ENCODE measurements at places on chromosomes 4 and X.

GRCh38 chrX:23752740-23753415, 9.8 kb upstream of the ACOT9 start:
- no peak for DNase-seq

DNA sequence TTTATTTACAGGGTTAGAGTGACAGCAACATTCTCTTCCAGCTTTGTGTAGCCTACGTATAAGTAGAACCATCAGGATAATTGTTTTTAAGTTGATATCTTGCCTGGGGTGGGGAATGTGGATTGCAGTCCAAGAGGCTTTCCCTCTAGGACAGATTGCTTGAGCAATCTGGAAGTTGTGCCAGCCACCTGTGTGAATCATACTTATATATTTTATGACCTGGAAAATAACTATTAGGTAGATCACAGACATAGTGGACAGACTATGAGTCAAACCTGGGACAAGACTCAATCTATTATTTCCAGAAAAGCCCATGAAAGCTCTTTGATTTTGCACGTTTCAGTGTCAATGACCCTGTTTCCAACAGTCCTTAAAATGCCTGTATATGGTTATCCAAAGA, 98.9 kb downstream of the TLL1 start:
- DNase-seq = no peak

GRCh38 chrX:7261672-7262332, 113.8 kb upstream of the PUDP start:
- DNase-seq = no peak

- DNase-seq = peak; percentile 10
Measured at GRCh38 chr4:80101792-80102116, 28.7 kb upstream of the ANTXR2 start.

GRCh38 chr4:36281384-36282106, at the start of gene DTHD1:
DTHD1 (plus strand) TSS chr4:36281616; CDS start chr4:36281759, 143 bp downstream.
- peak; percentile 76 for DNase-seq

- DNase-seq = no peak
Measured at GRCh38 chr4:8400632-8401325, 39.7 kb downstream of the ACOX3 start.

GRCh38 chrX:65696613-65697012, 29.2 kb downstream of the MSN start:
- no peak for DNase-seq

GRCh38 chr4:109998867-109999584, 86.3 kb downstream of the EGF start:
- DNase-seq = peak; percentile 80

- no peak for DNase-seq
Measured at GRCh38 chr4:3709846-3710441, 56.2 kb upstream of the ADRA2C start.

- no peak for DNase-seq
Measured at GRCh38 chr4:1763550-1764080, 29.5 kb upstream of the FGFR3 start.

GRCh38 chrX:77528034-77528433, 80.8 kb downstream of the FGF16 start:
- DNase-seq = no peak

GRCh38 chrX:121831601-121832000, 784.2 kb downstream of the GLUD2 start:
- no peak for DNase-seq

- DNase-seq = no peak
Measured at GRCh38 chrX:103002576-103002975, 61.4 kb downstream of the BEX1 start.

DNA sequence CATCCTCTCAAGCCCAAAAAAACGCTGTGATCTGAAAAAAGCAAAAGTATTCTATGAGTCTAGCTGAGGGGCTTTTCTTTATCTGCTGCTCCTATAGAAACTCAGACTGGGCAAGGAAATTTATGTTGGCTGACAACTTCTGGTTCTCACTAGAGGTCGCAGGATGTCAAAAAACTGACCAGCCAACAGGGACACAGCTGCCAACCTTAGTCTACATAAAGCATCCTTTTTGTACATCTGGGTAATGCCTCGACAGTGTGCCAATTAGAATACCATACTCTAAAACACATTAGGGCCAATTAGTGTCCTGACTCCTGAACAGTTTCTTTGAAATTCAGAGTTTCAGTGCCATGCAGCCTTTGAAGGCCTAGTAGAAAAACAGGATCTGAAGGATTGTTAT, 8.8 kb upstream of the TLL1 start:
- no peak for DNase-seq

GRCh38 chr4:137263206-137263605, 269.1 kb downstream of the PCDH18 start:
- no peak for DNase-seq

- DNase-seq = no peak
Measured at GRCh38 chrX:41526925-41527324, 79.8 kb downstream of the NYX start.

DNA sequence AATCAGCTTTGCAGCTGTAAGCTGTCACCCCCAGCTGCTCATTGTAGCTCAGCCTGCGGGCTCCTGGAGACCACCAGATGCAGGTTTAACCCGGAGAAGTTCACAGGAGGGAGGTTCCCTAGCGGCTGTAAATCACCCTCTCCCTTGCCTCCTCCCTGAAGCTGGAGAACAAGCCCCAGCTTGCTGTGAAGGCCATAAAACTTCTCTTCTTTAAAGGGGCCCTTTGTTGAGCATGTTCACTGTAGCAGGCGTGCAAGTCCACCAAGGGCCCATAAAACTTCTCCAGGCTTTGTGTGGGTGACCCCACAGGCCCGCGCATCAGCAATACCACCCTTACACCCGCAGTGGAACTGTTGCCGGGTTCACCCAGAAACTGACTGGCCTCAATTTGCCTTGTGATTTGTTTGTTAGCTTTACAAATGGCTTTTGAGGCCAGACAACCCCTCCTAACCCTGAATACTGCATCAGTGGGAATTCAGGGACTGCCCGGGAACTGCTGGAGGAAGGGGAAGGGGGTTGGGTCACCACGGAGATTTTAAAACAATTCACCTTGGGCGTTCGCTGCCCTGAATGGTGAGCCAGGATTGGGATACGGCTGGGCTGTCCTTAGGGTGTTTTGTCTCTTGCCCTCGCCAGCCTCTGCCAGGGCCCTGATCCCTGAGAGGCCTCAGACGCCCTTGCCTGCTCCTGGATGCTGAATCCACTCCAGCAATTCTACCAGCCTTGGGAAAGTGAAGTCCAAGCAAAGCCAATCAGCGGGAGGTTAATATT, 49.5 kb upstream of the ATP6AP2 start:
- no peak for DNase-seq

DNA sequence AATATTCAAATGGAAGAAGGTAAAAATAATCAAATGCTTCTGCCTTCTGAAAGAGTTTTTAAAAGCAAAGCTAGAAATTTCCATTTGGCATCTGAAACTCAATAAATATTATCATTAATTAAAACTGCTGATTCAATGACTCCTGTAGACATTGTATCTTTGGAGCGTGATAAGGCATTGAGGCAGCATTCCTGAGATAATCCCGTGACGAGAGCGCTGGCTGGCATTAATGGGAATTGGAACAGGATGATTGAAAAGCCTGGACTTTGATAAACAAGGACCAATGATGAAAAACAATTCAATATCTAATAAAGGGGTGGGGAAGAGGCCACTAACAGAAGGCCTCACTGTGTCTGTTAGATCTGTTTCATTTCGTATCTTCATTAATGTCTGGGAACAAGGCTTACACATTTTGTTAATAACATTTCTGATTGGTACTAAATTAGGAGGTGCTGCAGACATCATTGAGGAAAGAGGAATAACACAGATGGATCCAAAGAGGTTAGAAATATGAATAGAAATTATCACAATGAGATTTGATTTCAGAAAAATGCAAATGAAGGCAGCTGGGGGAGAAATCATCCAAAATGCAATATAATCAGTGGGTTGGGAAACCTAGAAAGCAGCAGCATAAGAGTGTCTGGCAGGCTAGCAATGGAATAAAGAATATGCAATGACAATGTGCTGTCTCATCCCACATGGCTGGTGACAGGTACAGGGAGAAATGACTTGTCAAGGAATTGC, 102.3 kb downstream of the SCD5 start:
- no peak for DNase-seq

DNA sequence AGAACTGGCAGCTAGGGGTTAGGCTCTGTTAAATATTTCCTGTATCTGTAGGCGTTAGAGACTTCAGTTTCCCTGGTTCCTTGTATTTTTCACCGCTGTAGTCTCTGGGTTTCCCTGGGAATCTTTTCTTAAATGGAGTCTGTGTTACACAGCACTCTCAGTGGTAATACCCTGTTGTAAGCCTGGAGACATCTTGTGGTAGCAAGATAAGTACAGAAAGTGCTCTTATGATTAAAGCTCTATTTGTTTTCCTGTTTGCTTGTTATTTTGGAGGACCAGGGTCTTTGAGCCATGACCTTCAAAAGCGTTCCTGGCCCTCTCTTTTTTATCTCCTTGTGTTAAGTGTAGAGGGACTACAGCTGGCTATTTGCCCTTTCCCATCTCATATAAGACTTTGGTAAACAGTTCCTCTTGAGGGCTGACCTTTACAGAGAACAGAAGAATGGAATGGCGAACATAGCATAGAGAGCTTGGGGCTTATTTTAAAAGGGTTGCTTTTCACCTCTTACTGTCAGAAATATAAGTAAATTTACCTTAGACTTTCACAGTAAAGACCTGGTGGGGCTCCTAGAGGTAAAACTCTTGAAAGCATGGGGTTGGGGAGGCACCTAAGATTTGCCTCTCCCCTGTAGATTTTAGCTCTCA, 782.5 kb downstream of the FAT4 start:
- DNase-seq = no peak

DNA sequence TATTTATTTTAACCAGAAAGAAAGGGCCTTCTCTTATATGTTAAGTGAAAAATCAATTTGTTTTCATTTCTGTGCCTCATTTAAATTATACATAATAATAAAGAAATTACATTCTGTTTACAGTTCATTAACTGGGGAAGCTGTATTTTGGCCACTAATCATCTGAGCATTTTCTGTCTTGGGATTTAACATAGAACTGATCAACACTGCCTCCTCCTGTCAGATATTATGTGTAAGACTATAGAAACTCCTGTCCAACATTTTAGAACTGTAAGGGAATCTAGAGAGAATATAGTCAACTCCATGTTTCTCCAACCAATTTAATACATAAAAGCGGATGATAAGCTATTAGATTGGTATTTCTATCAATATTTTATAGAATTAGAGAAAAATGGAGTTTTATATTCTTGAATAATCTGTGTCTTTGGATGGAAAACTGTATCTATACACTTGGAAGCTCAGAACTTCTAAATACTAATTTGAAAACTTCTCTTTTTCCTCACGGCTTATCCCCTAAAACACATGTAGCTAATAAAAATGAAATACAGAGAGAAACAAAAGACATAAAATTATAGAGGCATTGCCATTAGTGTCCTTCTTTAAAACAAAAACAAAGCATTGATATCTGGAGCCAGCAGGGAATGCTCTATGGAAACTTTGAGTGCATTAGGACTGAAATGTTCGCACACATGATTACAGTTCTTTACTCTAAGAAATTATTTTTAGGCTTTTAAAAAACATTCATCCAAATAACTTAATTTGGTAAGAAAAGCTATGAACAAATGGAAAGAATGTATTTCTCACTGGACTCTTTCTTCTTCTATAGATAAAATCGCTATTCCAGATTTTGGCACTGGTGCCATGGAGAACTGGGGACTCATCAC, 33.1 kb downstream of the ENPEP start:
- no peak for DNase-seq

DNA sequence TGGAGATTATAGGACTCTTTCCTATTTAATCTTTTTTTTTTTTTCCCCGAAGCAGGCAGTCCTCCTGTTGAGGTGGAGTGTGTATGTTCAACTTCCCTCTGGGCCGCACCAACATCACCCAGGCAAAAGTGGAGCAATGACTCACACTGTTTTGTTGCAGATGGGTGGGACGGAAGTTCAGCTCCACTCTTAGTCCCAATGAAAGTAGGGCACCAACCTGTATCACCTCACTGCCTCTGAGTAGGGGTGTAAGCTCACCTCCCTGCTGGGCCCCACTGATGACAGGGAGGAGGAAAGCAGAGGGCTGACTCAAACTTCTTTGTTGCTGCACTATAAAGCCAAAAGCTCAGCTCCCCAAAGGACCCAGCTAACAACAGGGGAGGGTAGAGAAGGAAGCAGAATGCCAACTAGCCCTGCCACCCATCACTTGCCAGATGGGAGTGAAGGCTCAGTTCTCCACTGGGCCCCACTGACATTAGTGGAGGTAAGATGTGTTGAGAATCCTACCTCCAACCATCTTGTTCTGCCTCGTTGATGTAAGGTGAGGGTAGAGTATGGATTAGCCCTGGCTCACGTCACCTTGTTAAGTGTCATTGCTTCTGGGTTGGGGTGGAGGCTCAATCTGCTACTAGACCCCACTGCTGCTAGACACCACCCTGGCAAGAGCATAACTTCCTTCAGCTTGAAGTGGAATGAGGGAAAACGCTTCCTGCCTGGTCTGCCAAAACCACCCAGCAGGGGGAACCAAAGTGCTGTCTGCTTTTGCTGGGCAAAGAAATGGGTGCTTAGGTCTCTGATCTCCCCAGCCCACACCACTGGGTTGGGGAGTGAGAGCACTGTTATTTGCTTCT, 14.1 kb downstream of the RPS6KA3 start:
- peak; percentile 77 for DNase-seq

GRCh38 chr4:109359040-109359646, 56.7 kb upstream of the COL25A1 start:
- DNase-seq = no peak

DNA sequence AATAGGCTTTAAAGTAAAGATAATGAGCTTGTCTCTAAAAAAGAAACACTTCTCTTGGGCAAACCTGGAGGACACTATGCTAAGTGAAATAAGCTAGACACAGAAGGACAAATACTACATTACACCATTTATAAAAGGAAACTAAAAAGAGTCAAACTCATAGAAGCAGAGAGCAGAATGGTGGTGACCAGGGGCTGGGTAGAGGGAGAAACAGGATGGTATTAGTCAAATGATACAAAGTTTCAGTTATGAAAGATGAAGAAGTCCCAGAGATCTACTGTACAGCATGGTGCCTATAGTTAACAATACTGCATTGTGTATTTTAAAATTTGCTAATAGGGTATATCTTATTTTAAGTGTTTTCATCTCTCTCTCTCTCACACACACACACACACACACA, 28.5 kb downstream of the ACSL4 start:
- no peak for DNase-seq

GRCh38 chr4:148315049-148315448, 127.2 kb downstream of the NR3C2 start:
- DNase-seq = no peak

DNA sequence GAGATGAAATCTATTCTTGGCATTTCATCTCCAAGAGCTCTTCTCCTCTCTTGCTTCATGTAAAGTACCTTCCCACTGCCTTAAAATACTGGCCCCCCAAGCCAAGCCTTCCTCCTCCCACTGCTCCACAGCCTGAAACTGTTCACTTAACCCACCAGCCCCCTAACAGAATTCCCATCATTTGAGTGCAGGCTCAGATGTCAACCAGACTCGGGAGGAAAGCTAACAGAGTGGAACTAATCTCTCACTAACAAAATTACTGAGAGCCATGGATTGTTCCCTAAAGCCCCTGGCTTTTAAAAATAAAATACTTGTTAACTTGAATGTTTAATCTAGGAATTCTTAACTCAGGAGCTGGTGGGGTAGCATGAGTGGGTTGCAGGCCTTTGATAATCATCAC, 7.1 kb upstream of the DCUN1D4 start:
- DNase-seq = no peak
